Activated T-cell treated with anti-CD3 and anti-CD28 coated beads for 24 hours (primary cell): ENCODE measurements at places on chromosomes 7 and 10.
A peak's percentile ranks its signal among the peaks of the same experiment; 100 is the strongest.

GRCh38 chr10:44937196-44938005 lies 22.2 kb upstream of the RASSF4 start:
- DNase-seq, result no peak

- no peak for DNase-seq
Measured at GRCh38 chr10:44416936-44417335, 32.0 kb upstream of the CXCL12 start.

GRCh38 chr10:22317076-22317370 lies 835 bp downstream of the COMMD3 start:
- DNase-seq, result no peak

DNA sequence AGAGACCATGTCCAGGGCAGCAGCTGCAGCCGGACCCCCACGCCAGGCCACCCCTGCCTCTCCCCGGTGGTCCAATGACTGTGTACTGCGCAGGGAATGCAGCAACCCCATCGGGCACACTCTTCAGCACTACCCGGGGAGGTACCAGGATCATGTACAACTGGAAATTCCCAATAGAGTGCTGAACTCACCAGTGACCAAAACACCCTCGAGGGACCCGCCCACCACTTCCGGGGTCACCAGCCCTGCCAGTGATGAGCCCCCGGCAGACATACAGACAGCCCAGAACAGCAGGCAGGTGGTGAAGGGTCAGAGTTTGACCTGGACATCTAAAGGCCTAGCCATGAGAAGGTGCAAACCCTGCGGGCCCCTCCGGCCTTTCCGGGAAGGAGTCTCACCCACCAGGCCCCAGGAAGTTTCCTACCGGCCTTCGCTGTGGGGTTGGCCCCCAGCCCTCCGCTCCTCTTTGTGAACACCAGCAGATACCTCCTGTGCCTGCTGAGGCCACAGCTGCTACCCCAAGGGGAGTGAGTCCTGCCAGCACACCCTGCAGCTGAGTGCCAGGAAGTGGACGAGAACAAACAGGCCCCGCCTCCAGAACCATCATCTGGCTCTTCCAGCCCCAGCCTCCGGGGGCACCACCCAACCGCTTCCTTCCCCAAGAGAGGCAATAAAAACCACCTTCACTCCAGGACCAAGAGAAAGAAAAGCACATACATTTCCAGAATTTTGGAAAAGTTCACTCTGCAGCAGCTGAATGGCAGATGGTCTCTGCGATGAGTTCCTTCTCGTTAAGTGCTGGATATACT lies 5.0 kb upstream of the ANKRD61 start:
- DNase-seq, result peak; percentile 42

DNA sequence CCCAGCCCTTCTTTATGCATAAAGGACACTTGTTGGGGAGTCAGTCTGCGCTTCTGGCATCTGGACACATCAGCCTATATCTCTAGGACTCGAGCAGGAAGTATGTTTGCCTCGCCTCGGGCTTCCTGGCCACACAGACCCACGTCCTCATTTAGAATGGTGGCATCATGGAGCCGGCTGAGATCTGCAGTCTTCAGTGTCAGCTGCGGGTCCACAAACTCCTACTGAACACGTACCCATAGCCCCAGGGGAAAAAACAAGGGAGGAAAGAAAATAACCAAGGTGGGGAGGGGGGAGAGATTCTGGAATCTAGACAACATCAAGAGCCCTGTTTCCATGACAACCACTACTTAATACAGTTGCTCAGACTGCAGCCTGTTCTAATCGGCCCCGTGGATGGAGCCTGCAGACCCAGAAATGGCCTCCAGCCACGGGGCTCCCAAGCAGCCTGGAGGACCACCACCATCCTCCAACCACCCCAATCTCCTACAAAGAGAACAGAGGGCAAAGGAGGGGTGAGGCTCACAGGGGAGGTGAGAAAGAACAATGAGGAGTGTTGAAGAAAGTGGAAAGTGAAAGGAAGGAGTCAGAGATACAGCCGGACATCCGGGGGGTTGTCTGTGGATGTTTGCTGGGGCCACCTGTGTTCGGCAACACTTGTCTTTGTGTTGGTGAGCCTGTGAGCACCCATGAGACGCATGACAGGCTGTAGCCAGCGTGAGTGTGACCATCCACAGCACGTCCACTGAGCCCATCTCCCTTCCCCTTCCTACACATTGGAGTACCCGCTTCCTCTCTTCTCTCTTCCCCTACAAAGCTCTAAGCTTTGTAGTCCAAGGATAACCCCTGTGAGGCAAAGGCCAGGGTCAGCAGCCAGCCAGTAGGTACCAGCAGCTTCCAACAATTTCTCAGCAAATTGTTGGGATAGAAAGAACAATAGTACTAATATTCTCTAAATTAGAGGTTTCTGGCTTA lies 141.0 kb downstream of the PLXNA4 start:
- DNase-seq, result no peak

DNA sequence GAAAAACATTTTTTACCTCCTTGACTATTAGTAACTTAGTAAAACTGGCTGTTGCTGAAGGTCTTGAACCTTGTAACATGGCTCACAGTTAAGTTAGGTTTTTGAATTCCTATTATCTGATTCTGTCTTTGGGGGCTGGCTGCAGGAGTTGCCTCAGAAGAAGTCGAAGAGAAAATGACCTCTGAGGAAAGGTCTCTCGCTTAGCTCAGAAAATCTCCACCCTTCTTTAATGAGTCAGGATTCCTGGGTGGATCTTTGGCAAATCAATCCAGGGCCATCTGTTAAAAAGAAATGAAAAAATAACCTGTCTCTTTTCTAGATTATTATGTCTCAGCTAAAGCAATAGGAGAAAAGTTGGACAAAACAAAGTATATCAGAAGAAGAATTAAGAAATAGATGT lies 267.8 kb upstream of the SEMA3C start:
- DNase-seq, result no peak

- DNase-seq, result no peak
Measured at GRCh38 chr7:85070967-85071628, 115.8 kb downstream of the SEMA3D start.

DNA sequence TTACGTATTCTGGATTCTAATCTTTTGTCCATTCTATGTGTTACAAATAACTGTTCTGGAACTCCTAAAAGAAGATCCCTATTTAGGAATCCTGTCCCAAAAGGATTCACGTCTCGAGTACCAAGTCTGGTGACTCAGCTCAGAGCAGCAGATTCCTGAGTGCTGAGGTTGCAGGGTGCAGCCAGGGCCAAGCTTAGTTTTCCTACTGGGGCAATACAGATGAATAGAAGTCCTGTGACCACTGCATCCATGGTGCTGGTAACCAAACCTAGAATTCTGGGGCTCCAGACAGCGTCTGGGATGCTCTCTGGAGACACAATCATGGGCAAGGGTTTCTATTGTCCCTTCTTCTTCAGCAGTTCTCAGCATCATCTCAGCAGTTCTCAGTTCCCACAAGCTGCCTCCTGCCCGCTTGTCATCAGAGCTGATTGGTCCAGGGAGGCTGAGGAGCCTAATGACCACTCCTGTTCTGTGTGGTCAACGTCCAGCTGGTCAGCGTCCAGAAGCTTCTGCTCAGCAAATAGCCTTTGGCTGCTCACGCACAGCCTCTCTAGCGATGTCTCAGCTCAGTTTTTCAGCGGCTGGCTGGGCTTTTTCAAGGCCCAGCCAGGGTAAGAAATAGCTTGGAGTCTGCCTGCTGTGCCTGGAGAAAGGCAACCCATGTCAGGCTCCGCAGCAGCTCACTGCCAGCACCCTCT lies 50.4 kb upstream of the C7orf33 start:
- no peak for DNase-seq

- no peak for DNase-seq
Measured at GRCh38 chr10:68954904-68955303, 1.1 kb upstream of the DDX21 start.

DNA sequence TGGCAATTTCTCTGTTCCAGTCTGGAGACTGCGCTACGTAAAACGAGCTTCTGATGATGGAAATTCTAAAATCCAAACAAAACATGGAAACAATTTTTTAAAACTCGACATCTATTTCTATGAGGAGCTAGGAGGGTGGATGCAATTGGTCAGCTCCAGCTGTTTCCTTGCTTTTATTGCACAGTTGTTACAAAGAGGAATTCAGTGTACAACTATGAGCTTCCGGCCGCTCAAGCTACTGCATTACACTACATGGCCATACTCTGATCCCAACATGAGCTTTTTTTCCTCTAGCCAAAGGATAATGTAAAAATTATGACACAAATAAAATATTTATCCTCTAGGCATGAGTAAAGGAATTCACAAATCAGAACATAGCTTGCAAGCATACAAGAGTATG lies 403.1 kb upstream of the C7orf33 start:
- DNase-seq, result no peak

- DNase-seq, result no peak
Measured at GRCh38 chr7:17580141-17580540, 281.7 kb downstream of the AHR start.

- DNase-seq, result no peak
Measured at GRCh38 chr10:132309879-132310591, 2.3 kb upstream of the STK32C start.

- DNase-seq, result no peak
Measured at GRCh38 chr10:24790073-24790472, 66.4 kb upstream of the ARHGAP21 start.

GRCh38 chr7:26457696-26458327 lies 166.2 kb downstream of the SNX10 start:
- DNase-seq, result no peak

GRCh38 chr10:102264371-102264770 lies 19.0 kb downstream of the GBF1 start:
- no peak for DNase-seq

DNA sequence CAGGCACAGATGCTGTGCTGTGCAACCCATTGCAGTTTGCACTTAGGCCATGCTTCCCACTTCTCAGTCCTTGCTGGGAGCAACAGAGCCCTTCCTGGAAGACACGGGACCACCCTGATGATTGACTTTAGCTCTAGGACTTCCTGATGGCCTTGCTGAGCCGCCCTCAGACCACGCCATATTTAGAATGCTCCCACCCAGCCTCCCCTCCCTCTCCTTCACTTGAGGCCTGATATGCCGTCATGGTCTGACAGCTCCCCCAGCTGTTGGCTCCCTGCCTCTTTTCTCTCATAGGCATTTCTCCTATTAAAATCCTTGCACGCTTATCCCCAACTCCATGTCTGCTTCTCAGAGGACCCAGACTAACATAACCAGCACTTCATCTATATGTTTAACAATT lies 29.4 kb upstream of the GATAD1 start:
- DNase-seq, result no peak

DNA sequence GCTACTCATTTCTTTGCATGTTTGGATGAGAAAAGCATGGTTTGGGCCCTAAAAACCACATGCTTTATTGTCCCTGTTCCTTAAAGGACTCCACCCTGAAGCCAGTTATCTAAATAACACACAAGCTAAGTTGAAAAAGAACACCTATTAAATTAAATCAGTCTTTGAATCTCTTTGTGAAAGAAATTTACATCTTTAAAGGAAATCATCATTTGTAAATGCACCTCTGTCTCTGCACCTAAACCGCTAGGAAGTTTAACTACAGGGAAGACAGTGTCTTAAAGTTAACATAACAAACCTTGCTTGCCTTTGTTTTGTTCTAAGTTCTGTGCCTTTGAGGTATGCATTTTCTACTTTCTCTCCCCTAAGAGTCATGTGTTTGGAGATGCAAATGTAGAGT lies 52.6 kb downstream of the HTR7 start:
- no peak for DNase-seq

- no peak for DNase-seq
Measured at GRCh38 chr10:112915590-112916572, 34.2 kb upstream of the TCF7L2 start.

- DNase-seq, result no peak
Measured at GRCh38 chr7:92739091-92739490, 97.3 kb downstream of the CDK6 start.

- DNase-seq, result no peak
Measured at GRCh38 chr10:110959379-110960332, 40.3 kb downstream of the SHOC2 start.

- DNase-seq, result no peak
Measured at GRCh38 chr10:125060482-125060825, 99.9 kb downstream of the CTBP2 start.

GRCh38 chr7:77799078-77799964 lies 748 bp downstream of the PHTF2 start:
- peak; percentile 16 for DNase-seq

GRCh38 chr7:101163279-101164070 lies 1.9 kb downstream of the VGF start:
- DNase-seq, result no peak

DNA sequence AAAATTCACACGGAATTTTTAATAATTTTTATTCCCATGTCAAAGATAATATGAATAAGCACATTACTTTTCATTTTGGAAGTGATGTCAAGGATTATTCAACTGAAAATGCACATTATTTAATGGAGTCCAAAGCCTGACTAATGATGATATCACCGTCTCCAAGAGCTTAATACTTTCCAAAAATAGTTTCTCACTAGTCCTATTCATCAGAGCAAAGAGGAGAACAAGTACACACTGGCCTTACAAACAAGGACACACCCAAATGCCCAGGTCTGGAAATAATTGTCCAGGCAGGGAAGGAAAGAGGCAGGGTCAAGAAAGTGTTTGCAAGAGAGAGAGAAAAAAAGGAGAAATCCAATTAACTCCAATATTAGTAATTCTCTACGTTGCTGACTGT lies 216.8 kb upstream of the CCDC6 start:
- DNase-seq, result no peak
